ENCODE measurements at places on chromosomes 12 and 14. TPM values are rescaled to one million over a fixed set of nuclear protein-coding genes. Genes with fewer than 3 reads are reported as not detected.
A peak's percentile ranks its signal among the peaks of the same experiment; 100 is the strongest.

ZBTB25 gene
- 17.2 TPM for total RNA-seq

LRTM2 gene
- total RNA-seq: not detected

DNA sequence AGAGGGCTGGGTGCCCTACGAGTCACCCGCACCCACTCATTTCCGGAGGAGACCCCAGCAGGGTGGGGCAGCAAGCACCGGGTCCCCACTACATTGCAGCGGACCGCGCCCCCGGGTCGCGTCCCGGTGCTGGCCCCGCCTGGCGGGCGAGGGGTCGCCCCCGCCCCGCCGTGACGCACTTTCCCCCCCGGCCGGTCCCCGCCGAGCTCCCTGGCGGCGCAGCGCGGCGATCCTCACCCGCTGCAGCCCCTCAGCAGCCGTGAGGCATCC is 106.1 kb downstream of the PRICKLE1 start:
- DNase-seq: peak; percentile 82
- peak overlapping the region; percentile 1 for H3K27ac ChIP-seq
- no peaks in the 10 kb centered on the region for H3K36me3 ChIP-seq
- H3K4me1 ChIP-seq: no peaks in the 10 kb centered on the region
- no peaks in the 10 kb centered on the region for H3K27me3 ChIP-seq

- no peaks in the 10 kb centered on the region for H3K27me3 ChIP-seq
- peak; percentile 75 for DNase-seq
- H3K27ac ChIP-seq: no peak overlapping the region
- no peaks in the 10 kb centered on the region for H3K36me3 ChIP-seq
These were observed 27.7 kb downstream of the CLMN start for GRCh38 chr14:95291859-95292542.

DNA sequence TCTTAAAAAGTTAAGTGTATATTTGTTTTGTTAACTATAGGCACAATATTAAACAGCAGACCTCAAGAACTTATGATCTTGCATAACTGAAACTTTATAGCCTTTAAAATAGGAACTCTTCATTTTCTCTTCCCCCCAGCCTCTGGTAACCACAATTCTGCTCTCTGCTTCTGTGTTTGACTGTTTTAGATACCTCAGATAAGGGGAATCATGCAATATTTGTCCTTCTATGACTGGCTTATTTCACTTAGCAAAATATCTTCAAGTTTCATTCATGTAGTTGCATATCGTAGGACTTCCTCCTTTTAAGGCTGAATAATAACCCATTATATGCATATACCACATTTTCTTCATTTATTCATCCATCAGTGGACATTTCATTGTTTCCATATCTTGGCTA is 131.3 kb downstream of the PTPRO start:
- H3K36me3 ChIP-seq: no peaks in the 10 kb centered on the region
- H3K4me1 ChIP-seq: no peaks in the 10 kb centered on the region
- no peak for DNase-seq
- H3K27me3 ChIP-seq: no peaks in the 10 kb centered on the region
- H3K4me3 ChIP-seq: no peak overlapping the region

- no peaks in the 10 kb centered on the region for H3K36me3 ChIP-seq
- no peaks in the 10 kb centered on the region for H3K4me1 ChIP-seq
- no peak overlapping the region for H3K4me3 ChIP-seq
- H3K27ac ChIP-seq: no peak overlapping the region
- H3K27me3 ChIP-seq: peaks cover 2% of the 10 kb centered on the region
These were observed 29.8 kb downstream of the KCNA1 start for GRCh38 chr12:4939418-4940023.

DNA sequence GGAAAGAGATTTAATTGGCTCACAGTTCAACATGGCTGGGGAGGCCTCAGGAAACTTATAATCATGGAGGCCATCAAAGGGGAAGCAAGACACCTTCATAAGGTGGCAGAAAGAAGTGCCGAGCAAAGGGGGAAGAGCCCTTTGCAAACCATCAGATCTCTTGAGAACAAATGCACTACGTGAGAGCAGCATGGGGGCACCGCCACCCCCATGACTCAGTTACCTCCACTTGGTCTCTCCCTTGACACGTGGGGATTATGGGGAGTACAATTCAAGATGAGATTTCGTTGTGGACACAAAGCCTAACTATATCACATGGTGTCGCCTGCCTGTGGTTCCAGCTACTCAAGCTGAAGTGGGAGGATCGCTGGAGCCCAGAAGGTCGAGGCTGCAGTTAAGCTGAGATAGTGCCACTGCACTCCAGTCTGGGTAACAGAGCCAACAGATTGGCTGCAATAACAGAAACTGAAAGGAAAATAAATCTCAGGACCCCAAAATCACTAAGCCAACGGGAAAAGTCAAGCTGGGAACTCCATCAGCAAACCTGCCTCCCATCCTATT is 10.0 kb upstream of the CDCA4 start:
- no peak overlapping the region for H3K4me3 ChIP-seq
- no peaks in the 10 kb centered on the region for H3K4me1 ChIP-seq

DNA sequence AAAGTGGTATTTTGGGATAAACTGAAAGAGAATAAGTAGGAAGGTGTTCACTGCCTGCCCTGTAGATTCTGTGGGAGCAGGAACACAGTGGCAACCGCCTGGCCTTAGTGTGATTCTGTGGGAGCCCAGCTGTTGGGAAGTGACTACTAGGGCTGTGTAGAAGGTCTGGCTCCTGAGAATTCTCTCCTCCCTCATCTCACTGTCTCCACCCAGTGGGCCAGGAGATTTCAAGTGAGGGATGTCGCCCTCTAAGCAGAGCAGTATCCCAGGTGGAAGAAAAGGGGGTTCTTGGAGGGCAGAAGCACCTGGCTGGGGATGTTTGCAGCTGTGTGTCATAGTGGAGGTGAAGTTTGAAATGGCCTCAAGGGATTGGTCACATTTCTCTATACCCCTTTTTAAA is 113.7 kb downstream of the TBC1D30 start:
- H3K4me1 ChIP-seq: no peaks in the 10 kb centered on the region
- no peak overlapping the region for H3K4me3 ChIP-seq
- DNase-seq: no peak
- H3K36me3 ChIP-seq: no peaks in the 10 kb centered on the region

PIP4P1 gene
- total RNA-seq: 27.6 TPM

GRCh38 chr12:75481774-75482173 is 1.2 kb downstream of the GLIPR1 start:
- H3K27ac ChIP-seq: peak overlapping the region; percentile 64
- peaks cover 2% of the 10 kb centered on the region for H3K36me3 ChIP-seq
- DNase-seq: no peak
- peak overlapping the region; percentile 99 for H3K4me3 ChIP-seq

DNA sequence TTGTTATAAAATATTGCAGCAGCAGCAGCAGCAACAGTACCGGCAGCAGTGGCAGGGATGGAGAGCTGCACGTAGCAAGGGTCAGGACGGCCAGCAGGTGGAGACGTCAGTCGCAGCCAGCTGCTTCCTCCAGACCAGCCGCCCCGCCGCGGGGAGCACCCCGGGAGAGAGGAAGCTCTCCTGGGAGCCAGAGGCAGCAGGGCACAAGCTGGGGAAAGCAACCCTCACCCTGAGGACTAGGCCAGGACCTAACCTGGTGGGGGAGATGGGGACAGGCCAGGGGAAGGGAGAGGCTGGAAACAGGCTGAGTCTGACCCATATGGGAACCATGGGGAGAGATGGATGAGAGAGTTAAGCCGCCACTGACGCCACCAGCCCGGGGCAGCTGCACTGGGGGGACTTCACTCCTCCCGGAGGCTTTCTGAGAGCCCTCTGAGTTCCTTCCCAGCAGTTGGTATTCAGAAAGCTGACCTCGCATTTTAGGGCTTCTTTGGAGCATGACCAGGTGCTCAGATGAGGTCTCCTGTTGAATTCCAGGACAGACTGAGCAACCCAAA is 56.3 kb downstream of the SPTB start:
- no peak overlapping the region for H3K27ac ChIP-seq
- no peaks in the 10 kb centered on the region for H3K27me3 ChIP-seq
- DNase-seq: peak; percentile 90
- no peaks in the 10 kb centered on the region for H3K36me3 ChIP-seq
- no peaks in the 10 kb centered on the region for H3K4me1 ChIP-seq
- H3K4me3 ChIP-seq: no peak overlapping the region

- no peak overlapping the region for H3K27ac ChIP-seq
- H3K36me3 ChIP-seq: no peaks in the 10 kb centered on the region
- H3K4me3 ChIP-seq: no peak overlapping the region
These were observed 487.1 kb downstream of the AACS start for GRCh38 chr12:125552295-125552694.

RTN1 gene
- 42.4 TPM for total RNA-seq

ASB2 gene
- total RNA-seq: 57.0 TPM

- H3K4me3 ChIP-seq: peak within 1 kb of the TSS; percentile 44
- no peaks in the 10 kb centered on the region for H3K4me1 ChIP-seq
- no peak within 1 kb of the TSS for H3K27ac ChIP-seq
These were observed at the start of gene ASIC1 for GRCh38 chr12:50057000-50057841. TSS of gene ASIC1 (plus strand) at chr12:50057596. CDS start at chr12:50058767, 1,171 bp downstream.
